ENCODE measurements at places on chromosomes 7 and 10.
A peak's percentile ranks its signal among the peaks of the same experiment; 100 is the strongest.

GRCh38 chr10:48496105-48496830 lies 108.6 kb downstream of the ARHGAP22 start:
- no peak for DNase-seq

DNA sequence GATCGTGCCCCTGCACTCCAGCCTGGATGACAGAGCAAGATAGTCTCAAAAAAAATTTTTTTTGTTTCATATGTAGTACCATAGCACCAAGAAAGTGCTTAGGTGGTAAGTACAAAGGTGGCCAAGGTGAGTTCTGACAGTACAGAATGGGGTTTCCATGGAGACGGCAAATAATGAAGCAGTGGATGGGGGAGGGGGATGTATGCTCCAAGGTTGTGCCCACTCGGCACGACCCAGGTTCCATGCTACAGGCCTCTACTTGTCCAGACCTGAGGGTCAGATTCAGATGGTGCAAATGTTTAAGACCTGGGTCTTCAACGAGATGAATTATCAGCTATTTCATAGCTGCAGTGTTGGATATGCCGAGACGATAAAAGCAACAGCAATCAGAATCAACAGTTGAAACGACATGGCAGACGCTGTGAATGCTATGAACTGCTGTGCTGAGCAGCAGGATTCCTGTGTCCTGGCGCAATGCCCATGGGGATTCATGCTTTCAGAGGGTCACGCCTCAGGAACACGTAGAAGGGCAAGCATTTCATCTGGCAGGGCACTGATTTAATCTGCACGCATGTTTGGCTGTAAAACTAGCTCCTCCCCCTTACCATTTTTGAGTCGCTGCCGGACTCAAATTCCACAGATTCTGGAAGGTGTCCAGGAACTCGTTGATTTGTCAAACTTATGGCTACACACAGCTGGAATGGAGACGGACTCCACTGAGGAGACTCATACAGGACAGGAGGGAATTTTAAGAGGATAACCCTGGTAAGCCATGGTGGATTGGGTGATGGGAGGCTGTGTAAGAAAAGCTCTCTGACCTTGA lies 256.5 kb downstream of the FRMD4A start:
- peak; percentile 100 for DNase-seq

- no peak for DNase-seq
Observed at GRCh38 chr7:32900433-32900995, 9.0 kb upstream of the KBTBD2 start.

DNA sequence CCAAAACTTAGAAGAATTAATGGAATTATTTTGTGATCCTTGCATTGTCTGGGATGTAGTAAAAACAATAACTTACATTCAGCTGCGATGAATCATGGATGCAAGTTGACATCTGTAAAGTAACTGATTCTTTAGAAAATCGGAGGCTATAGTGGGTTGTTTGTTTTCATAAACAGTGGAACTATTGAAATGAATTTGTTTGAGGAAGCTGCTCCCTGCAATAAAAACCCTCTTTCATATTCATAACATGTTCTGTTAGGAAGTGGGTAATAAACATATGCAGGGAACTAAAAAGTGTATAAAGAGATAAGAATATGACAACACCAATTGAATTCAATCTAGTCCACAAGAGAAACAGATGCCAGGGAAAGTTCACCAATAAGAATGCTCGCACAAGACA lies 53.6 kb downstream of the AGMO start:
- peak; percentile 51 for DNase-seq

DNA sequence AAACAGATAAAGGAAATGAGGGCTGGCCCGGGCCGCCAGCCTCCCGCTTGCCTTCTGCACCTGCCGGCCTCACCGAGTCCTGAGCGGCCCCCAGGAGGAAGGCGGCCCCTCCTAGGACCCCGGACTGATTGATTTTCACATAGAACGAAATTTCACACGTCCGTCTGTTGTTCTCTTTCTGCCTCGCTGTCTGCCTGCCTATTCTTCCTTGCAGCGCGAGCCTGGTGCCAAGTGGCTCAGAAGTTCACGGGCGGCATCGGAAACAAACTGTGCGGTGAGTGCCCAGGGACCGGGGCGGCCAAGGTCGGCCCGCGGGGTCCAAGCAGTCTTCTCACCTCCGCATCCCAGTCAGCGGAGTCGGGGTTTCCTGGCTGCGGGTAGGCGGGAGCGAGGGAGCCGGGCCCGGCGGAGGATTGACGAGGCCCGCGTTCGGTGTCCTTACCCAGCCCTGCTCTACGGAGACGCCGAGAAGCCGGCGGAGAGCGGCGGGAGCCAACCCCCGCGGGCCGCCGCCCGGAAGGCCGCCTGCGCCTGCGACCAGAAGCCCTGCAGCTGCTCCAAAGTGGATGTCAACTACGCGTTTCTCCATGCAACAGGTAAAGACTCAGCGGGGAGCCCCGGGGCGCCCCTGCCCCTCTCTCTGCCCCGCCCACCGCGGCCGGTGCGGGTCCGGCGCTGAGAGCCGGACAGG lies 967 bp downstream of the GAD2 start:
- no peak for DNase-seq

DNA sequence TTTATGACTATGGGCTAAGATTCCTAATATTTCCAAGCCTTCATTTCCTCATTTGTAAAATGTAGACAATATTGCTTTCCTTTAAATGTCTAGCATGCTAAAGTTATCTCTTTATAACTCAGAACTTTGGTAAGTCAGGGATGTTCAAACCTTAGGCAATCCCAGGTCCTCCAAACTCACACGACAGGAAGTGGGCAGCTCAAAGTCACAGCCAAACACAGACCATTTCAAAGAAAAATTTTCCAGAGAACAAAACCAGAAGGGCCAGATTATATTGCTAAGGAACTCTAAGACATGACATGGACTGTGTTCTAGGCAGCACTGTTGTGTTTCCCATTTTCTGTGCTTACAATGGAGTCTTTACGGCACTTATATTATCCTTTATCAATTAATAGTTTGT lies 87.8 kb upstream of the DYNC1I1 start:
- no peak for DNase-seq

- no peak for DNase-seq
Observed at GRCh38 chr7:41956705-41957104, 253.8 kb upstream of the INHBA start.

DNA sequence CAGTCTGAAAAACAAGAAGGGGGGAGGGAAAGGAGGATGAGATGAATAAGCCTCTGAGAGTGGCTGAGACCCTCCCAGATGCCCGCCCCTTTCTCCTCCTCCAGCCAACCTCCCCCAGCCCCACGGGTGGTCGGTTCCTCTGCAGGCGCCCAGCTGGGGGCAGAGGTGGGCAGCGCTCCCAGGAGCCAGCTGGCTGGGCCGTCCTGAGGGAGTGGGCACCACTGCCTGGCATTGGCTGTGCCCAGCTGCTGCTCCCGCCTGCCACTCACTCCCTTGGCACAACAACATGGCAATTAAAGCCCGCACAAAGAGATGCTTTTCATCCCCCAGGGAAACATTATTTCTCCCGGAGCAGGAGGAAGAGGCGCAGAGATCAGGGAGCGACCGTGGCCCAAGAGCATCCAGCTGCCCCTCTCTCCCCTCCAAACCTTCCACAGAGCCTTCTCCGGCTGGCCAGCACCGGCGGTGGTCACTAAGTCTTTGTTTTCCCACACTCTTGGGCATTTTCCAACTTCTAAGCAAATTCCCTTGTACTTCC lies 107.2 kb downstream of the SPDYE5 start:
- peak; percentile 13 for DNase-seq

GRCh38 chr10:79129361-79129997 lies 60.7 kb downstream of the ZMIZ1 start:
- peak; percentile 73 for DNase-seq

DNA sequence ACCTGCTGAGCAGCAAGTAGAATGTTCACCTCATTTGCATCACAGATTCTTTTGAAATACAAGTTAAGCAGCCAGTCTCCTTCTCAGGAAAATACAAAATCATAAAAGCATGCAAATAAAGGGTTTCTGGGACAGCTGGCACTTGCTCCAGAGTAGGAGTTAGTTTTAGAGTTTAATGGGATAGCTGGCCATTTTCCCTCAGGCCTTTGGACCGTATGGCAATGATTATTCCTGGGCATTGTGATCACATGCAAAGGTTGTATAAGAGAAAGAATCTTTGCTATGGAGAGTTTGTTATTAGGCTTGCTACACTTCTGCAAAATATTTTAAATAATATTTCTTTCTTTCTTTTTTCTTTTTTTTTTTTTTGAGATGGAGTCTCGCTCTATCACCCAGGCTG lies 240.8 kb downstream of the CDK14 start:
- DNase-seq, result peak; percentile 25

DNA sequence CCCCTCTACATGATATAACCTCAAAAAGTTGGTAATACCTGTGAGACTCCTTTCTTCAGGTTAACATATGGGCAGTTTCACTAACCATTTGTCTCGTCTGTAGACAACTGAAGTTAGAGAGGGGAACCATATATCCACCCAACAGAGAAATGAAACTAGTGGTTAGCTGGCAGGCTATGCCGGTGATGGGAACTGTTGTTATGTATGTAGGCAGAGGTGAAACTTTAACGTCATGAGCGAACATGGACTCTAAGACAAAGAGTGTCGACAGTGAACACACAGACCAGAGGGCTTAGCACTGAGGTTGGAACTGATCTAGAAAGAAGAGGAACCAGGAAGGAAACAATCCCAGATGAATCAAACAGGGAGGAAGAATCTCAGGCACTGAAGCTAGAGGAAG lies 112.4 kb downstream of the ELMO1 start:
- DNase-seq, result no peak
